Inflammatory macrophage treated with lipopolysaccharide for 1 hour (primary cell): ENCODE measurements at places on chromosomes 5 and 9.

- DNase-seq = no peak
Measured at GRCh38 chr5:178246624-178247279, 14.2 kb upstream of the PHYKPL start.

DNA sequence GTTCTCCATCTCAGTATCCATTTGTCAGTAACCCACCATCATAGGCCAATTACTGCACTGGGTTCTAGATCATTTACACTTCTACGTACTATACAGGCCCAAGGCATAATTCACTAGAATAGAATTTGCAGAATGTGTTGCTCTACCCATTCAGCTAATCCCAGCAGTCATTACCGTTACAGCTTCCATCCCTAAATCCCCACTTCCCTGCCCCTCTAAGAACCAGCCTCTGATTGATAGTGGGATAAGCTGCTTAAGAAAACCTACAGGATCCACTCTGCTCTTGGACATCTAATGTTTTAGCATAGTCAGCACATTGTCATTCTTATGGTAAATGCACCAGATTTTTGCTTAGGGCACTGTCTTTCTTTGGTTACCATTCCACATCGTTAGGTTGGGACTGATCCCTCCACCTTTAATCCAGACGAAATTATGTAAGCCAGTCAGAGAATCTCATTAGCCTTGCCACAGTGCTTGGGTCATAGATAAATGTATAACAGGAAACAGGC is 39.3 kb upstream of the CHD1 start:
- no peak for DNase-seq

DNA sequence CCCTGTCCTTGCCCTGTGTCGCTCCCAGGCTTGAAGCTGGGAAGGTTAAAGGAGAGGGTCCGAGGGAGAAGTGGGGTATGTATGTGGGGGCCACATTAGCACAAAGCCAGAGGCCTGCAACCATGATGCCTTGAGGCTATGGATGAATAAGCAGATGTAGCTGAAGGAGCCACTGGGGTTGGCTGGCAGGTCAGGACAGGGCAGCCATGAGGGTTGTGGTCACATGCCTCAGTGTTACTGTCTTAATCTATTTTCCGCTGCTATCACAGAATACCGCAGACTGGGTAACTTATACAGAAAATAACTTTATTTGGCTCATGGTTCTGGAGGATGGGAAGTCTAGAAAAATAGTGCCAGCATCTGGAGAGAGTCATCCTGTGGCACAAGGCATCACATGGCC is 9.2 kb upstream of the GRHPR start:
- no peak for DNase-seq

GRCh38 chr9:127634698-127635097 is 22.6 kb downstream of the STXBP1 start:
- no peak for DNase-seq

DNA sequence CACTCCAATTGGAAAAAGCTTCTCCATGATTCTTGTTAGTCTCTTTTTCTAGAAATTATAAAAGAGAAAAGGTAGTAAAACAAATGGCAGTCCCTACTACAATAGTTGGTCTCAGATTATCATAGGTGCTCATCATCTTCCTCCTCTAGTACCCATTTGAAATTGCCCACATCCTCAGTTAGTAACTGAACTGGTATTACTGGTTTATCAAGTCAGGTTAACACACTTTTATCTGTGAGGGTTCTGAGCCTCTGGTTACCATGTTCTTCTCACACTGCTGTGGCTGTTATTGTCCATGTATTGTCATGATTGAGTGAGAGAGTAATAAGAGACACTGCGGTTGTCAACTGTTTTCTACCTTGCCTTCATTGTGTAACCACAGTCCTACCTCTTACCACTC is 901.7 kb downstream of the TLE1 start:
- DNase-seq = no peak

DNA sequence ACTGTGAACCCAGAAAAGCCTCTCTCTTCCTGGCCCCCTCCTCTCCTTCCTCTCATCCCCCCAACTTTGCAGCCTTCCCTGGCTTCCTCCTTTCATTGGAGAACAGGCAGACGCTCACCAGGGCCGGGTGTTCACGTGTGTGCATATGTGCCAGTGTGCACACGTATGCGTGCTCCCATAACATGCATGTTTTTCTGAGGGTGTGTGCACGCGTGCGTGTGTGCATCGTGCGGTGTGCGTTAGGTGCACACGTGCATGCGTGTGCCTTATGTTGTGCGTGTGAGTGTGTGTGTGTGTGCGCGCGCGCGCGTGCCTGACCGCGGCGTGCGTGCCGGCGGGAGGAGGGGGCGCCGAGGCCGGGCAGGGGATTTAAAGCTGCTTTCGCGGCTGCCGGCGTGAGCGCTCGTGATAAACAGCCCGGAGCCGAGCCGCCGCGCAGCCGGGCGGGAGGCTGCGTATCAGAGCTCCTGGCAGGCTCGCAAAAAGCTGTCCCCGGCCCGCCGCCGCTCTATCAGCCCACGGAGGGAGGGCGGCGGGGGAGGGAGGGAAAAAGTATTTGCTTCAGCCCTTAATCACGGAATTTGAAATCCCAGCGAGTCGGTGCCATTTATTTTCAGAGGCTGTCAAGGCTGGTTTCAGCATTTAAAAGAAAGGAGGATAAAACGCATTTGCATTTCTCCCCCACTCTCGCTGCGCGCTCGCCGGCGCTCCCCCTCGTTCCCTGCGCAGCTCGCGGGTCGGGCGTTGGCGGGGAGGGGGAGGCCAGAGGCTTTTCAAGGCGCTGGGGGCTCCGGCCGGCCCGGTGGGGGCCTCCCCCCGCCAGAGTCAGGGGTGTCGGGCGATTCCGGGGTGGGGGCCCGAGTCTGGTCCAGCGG is 183.9 kb downstream of the C9orf50 start:
- peak; percentile 20 for DNase-seq

GRCh38 chr9:103625161-103625804 is 468.8 kb upstream of the SMC2 start:
- DNase-seq = no peak

- no peak for DNase-seq
Measured at GRCh38 chr5:66694036-66694435, 97.8 kb downstream of the MAST4 start.

DNA sequence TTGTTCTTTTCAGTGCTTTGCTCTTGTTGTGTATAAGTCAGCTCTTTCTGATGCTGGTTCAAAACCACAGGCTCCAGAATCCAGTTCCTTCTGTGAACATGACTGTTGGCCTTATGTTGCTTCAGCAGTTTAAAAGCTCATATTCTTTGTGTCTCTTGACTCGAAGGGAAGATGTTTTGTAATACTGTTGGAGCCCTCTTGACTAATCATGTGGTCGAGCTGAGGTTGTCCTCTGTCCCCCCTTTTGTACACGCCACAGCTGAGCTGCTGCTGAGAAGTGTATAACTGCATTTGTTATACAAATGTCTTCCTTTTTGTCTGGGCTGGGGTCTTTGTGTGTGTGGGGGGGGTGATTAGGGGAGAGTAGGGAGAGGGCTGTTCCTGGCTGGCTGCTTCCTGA is 35.8 kb downstream of the SLC36A1 start:
- peak; percentile 92 for DNase-seq

DNA sequence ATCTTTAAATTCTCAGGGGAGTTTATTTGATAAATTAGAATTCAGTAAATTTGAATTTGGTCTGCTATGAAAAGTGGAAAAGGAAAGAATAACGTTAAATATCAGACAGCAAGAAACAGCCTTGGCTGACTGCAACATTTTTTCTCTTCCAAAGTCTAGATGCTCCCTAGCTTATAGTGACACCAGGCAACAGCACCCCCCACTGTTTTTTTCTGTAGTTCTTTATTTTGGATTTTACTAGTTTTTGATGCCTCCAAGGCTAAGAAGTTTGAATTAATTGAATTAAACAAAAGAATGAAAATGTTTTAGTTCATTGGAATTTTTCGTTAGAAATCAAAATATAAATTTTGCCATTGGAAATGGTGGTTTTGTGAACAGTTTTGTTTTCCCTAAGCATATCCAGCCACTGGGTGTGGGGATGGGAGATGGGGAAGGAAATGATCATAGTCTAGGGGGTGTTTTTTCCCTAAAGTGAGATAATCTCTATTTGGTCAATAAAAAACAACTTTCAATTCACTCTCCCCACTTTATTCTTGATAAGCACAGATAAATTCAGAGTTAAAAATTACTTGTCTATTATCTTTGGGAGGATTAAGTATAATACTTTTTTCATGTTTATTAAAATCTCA is 199.3 kb upstream of the CD180 start:
- DNase-seq = no peak

DNA sequence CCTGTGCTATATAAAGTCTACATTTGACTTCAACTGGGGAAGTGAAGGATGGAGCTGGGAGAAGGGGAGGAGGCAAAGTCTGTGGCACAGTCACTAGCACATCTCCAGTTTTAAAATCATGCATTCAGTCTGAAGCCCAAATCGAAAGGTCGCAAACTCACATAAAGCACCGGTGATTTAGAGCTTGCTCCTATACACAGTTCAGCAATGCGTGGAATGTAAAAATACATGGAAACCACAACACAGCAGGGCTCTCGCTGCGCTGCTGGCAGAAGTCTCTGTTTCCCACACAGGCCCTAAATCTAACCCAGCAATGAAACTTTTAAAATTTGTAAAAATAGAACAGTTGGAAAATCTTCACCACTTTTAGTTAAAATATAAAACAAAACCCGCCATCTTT is 68.2 kb downstream of the EBF1 start:
- DNase-seq = no peak

- DNase-seq = no peak
Measured at GRCh38 chr5:176824604-176825003, 14.2 kb downstream of the UNC5A start.

- DNase-seq = no peak
Measured at GRCh38 chr5:171493646-171494393, 74.4 kb downstream of the FGF18 start.

DNA sequence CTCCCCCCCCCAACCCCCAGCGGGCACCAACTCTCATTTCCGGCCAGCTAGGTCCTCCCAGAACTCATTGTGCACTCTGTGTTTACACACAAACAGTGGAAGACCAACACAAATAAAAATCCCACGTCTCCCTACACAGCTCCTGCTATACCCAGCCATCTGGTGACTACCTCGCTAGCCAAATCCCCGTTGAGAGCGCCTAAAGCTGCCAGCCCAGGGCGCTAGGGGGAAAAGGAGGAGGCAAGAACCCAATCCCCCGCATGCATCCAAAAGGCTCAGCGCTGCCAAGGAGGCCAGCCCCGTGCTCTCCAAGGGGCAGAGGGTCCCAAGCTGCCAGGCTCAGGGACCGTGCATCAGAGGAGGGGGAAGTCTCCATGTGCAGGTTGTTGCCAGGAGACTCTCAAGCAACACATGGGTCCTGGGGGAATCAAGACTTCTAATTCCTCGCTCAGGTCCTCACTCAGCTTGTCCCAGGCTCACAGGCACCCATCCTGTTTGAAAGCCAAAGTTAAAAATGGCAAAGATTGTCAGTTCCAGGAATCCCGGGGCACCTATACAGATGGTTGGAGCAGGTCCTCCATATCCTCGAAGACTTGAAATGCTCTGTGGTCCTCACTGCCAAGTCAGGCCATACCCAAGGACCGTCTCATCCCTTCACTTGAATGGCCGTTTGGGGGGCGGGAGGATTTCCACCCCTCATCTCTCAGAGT is 2.7 kb downstream of the ASTN2 start:
- DNase-seq = no peak

DNA sequence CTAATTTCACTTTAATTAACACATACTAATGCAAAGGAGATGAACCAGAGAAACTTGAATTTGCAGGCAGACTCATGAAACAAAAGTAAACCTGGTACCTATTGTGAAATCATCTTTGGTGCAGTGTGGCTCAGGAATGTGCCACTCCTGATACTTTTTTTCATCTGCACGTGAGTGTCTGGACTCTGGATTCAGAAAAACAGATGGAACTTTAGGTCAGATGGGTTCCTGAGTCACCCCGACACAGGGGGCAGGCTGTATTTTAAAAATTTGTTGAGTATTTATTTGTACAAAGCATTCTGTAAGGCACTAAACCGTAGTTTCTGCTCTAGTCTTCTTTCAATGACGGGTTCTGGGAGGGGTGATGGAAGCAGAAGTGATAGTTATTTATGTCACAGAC is 52.2 kb upstream of the TUT7 start:
- no peak for DNase-seq

GRCh38 chr5:59709346-59709821 is 184.1 kb downstream of the PDE4D start:
- DNase-seq = no peak

GRCh38 chr5:10466446-10467073 is 24.9 kb downstream of the ROPN1L start:
- DNase-seq = no peak

- DNase-seq = peak; percentile 25
Measured at GRCh38 chr5:138824924-138825863, 49.9 kb downstream of the LRRTM2 start.

DNA sequence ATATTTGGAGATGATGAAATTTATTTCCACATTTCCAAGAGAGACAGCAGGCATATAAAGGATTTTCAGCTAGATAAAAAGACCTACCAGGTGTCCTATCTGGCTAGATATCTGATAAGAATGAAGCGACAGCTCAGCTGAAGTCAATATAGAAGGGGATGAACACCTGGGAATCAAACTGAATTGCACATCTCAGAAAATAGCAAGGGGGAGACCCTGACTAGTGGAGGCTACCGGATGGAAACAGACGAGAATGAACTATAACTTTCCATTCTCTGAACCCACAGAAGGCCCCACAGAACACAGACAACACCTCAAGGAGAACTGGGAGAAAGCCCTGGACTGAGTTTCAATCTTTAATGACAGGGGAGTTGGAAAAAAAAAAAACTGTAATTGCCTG is 51.1 kb downstream of the CPLANE1 start:
- no peak for DNase-seq

- DNase-seq = no peak
Measured at GRCh38 chr5:77885519-77885918, 109.4 kb upstream of the TBCA start.

DNA sequence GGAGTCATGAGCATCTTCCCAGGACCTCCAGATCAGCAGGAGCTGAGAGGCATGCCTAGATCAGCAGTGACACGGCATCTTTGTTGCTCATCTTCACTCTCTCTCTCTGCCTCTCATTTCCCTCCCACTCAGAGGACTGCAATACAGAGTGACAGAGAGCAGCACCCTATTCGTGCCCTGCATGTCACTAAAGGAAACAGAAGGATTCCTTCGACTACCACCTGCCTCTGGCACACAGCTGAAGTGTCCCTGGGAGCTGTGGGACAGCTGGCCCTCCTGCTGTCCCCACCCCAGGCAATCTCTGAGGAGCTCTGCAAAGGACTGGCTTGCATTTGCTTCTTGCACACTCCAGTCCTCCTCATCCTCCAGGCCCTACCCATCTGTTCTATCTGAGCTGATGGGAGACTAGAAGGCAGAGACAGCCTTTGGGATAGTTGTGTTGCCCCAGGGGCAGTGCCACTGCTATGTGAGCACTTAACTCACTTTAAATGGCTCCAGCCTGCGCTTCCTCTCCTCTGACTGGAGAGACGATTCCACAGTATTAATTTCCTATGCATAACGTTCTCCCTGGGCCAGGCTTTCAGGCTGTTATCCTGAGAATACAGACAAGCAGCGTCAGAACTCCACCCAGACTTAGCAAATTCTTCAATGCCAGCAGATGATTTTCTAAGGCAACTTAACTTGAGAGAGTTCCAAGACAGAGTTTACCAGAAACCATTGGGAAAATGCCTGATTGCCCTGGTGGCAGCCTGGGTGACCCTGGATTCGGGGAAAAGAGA is 167.6 kb upstream of the MAP1B start:
- no peak for DNase-seq

GRCh38 chr5:177445917-177446199 is 756 bp upstream of the PRR7 start:
- DNase-seq = no peak

- DNase-seq = no peak
Measured at GRCh38 chr5:116942622-116943021, 368.0 kb upstream of the SEMA6A start.
